ENCODE measurements at places on chromosomes 1 and 21.

DNA sequence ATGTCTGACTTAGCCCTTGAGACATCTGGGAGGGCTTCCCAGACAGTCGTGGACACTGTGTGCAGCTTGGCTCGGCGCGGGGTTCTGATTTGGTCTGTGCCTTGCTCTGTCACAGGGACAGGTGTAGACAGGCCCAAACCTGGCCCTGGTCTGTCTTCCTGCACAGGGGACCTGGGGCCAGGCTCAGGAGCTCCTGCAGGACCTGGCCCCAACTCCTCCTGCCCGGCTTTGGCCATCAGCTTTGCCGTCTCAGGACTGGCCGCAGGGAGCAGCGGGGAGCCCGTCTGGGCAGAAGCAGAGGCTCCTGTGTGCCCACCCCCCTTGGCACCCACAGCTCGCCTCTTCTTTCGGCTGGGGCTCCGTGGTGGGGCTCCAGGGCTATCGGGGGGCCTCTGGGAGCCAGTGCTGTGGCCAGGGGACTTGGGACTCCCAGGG is 1.7 kb downstream of the PERM1 start:
- H3K4me1 ChIP-seq, result no peaks in the 10 kb centered on the region
- no peak overlapping the region for H3K4me3 ChIP-seq
- H3K36me3 ChIP-seq, result no peaks in the 10 kb centered on the region
- DNase-seq, result no peak

- H3K36me3 ChIP-seq, result no peaks in the 10 kb centered on the region
- no peak for DNase-seq
- H3K27me3 ChIP-seq, result no peaks in the 10 kb centered on the region
- no peaks in the 10 kb centered on the region for H3K4me1 ChIP-seq
Measured at GRCh38 chr1:221454096-221454495, 287.8 kb downstream of the DUSP10 start.

DNA sequence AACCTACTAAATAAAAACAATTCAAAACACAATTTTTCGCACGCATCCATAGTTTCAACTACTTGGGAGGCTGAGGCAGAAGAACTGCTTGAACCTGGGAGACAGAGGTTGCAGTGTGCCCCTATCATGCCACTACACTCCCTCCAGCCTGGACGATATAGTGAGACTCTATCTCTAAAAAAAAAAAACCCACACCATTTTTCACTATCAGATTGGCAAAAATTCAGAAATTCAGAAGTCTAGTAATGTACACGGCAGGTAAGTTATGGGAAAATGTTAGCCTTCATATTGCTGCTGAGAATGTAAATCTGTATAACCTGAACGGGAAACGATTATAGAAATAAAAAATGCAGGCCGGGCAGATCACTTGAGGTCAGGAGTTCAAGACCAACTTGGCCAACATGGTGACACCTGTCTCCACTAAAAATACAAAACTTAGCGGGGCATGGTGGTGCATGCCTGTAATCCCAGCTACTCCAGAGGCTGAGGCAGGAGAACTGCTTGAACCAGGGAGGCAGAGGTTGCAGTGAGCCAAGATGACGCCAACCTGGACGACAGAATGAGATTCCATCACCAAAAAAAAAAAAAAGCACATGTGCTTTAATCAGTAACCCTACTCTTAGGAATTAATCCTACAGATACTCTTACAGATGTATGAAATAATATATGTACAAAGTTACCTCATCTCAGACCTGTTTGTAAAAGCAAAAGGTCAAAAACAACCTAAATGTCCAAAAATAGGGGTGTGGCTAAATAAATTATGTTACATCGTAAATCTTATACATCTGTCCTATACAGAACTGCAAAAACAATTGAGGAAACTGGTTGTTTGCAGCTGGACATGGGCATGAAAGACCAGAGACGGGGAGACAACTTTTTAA is 37.9 kb downstream of the ARID4B start:
- DNase-seq, result no peak
- H3K27ac ChIP-seq, result no peak overlapping the region
- no peaks in the 10 kb centered on the region for H3K4me1 ChIP-seq
- H3K27me3 ChIP-seq, result no peaks in the 10 kb centered on the region
- no peaks in the 10 kb centered on the region for H3K36me3 ChIP-seq

- no peaks in the 10 kb centered on the region for H3K4me1 ChIP-seq
- no peak overlapping the region for H3K27ac ChIP-seq
- peak; percentile 22 for DNase-seq
- no peaks in the 10 kb centered on the region for H3K27me3 ChIP-seq
- no peaks in the 10 kb centered on the region for H3K36me3 ChIP-seq
Measured at GRCh38 chr1:52520148-52520547, 32.7 kb downstream of the TUT4 start.

GRCh38 chr1:227889863-227890405 is 57.8 kb downstream of the WNT9A start:
- DNase-seq, result no peak
- H3K27ac ChIP-seq, result no peak overlapping the region
- H3K4me1 ChIP-seq, result peaks cover 2% of the 10 kb centered on the region
- H3K36me3 ChIP-seq, result no peaks in the 10 kb centered on the region
- H3K27me3 ChIP-seq, result no peaks in the 10 kb centered on the region

DNA sequence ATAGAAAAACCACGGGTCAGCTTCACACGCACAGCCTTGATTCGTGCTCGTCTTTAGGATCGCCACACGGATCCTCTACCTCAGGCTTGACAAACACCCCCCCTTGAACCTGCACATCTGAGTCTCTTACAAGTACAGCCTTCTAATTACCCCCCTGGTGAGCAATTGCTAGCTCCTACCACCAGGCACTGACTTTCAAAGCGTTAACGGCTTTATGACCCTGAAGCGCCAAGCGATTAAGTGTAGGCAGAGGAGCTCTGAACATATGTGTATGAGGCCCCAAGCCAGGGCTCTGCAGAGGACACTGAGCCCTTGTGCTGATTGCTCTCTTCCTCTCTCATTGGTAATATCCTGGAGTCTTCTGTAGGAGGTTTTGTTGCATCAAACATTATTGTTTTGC is 55.7 kb upstream of the EPHA8 start:
- DNase-seq, result no peak
- H3K27ac ChIP-seq, result no peak overlapping the region
- no peaks in the 10 kb centered on the region for H3K27me3 ChIP-seq
- no peaks in the 10 kb centered on the region for H3K4me1 ChIP-seq
- no peak overlapping the region for H3K4me3 ChIP-seq

GRCh38 chr21:38913120-38913892 is 107.6 kb downstream of the ETS2 start:
- peaks cover 4% of the 10 kb centered on the region for H3K27me3 ChIP-seq
- peak; percentile 76 for DNase-seq
- no peaks in the 10 kb centered on the region for H3K36me3 ChIP-seq
- H3K4me3 ChIP-seq, result peak overlapping the region; percentile 35
- H3K27ac ChIP-seq, result peak overlapping the region; percentile 43
- H3K4me1 ChIP-seq, result peaks cover 10% of the 10 kb centered on the region

GRCh38 chr1:19283891-19284290 is 4.7 kb downstream of the AKR7A3 start:
- peaks cover 2% of the 10 kb centered on the region for H3K4me1 ChIP-seq
- no peak overlapping the region for H3K27ac ChIP-seq
- no peak for DNase-seq
- H3K36me3 ChIP-seq, result no peaks in the 10 kb centered on the region

- H3K4me3 ChIP-seq, result no peak overlapping the region
- no peaks in the 10 kb centered on the region for H3K36me3 ChIP-seq
- H3K27me3 ChIP-seq, result no peaks in the 10 kb centered on the region
- H3K27ac ChIP-seq, result no peak overlapping the region
- DNase-seq, result peak; percentile 9
- no peaks in the 10 kb centered on the region for H3K4me1 ChIP-seq
Measured at GRCh38 chr1:228937851-228938536, 202.7 kb downstream of the RHOU start.

GRCh38 chr1:189550498-189550897 is 927.2 kb downstream of the BRINP3 start:
- no peak overlapping the region for H3K27ac ChIP-seq
- H3K4me3 ChIP-seq, result no peak overlapping the region
- no peaks in the 10 kb centered on the region for H3K27me3 ChIP-seq
- no peaks in the 10 kb centered on the region for H3K36me3 ChIP-seq

GRCh38 chr1:87348341-87349019 is 19.8 kb downstream of the LMO4 start:
- no peak overlapping the region for H3K4me3 ChIP-seq
- no peak overlapping the region for H3K27ac ChIP-seq
- peaks cover 2% of the 10 kb centered on the region for H3K36me3 ChIP-seq
- DNase-seq, result no peak

- H3K4me1 ChIP-seq, result no peaks in the 10 kb centered on the region
- H3K4me3 ChIP-seq, result no peak overlapping the region
- no peaks in the 10 kb centered on the region for H3K36me3 ChIP-seq
- no peak for DNase-seq
- H3K27ac ChIP-seq, result no peak overlapping the region
Measured at GRCh38 chr1:64727861-64728260, 17.0 kb upstream of the RAVER2 start.

GRCh38 chr1:39617488-39618049 is 21.9 kb downstream of the HEYL start:
- peaks cover 2% of the 10 kb centered on the region for H3K27me3 ChIP-seq
- no peak overlapping the region for H3K27ac ChIP-seq
- no peaks in the 10 kb centered on the region for H3K4me1 ChIP-seq

- no peaks in the 10 kb centered on the region for H3K27me3 ChIP-seq
- DNase-seq, result peak; percentile 45
- H3K36me3 ChIP-seq, result no peaks in the 10 kb centered on the region
- H3K4me3 ChIP-seq, result no peak overlapping the region
- peaks cover 5% of the 10 kb centered on the region for H3K4me1 ChIP-seq
- no peak overlapping the region for H3K27ac ChIP-seq
Measured at GRCh38 chr1:41666981-41667631, 182.6 kb upstream of the EDN2 start.

GRCh38 chr1:20358761-20359263 is 68.1 kb downstream of the VWA5B1 start:
- peak; percentile 95 for DNase-seq
- H3K4me1 ChIP-seq, result peaks cover 13% of the 10 kb centered on the region
- H3K27ac ChIP-seq, result no peak overlapping the region
- H3K4me3 ChIP-seq, result no peak overlapping the region
- peaks cover 14% of the 10 kb centered on the region for H3K27me3 ChIP-seq

GRCh38 chr1:53134961-53135734 is 7.3 kb downstream of the SLC1A7 start:
- no peaks in the 10 kb centered on the region for H3K27me3 ChIP-seq
- H3K4me1 ChIP-seq, result peaks cover 15% of the 10 kb centered on the region
- peak overlapping the region; percentile 98 for H3K27ac ChIP-seq
- H3K36me3 ChIP-seq, result no peaks in the 10 kb centered on the region

- no peaks in the 10 kb centered on the region for H3K27me3 ChIP-seq
- peak; percentile 82 for DNase-seq
- H3K27ac ChIP-seq, result no peak overlapping the region
- no peak overlapping the region for H3K4me3 ChIP-seq
- peaks cover 2% of the 10 kb centered on the region for H3K36me3 ChIP-seq
- H3K4me1 ChIP-seq, result no peaks in the 10 kb centered on the region
Measured at GRCh38 chr1:112998592-112999235, 42.7 kb upstream of the SLC16A1 start.

DNA sequence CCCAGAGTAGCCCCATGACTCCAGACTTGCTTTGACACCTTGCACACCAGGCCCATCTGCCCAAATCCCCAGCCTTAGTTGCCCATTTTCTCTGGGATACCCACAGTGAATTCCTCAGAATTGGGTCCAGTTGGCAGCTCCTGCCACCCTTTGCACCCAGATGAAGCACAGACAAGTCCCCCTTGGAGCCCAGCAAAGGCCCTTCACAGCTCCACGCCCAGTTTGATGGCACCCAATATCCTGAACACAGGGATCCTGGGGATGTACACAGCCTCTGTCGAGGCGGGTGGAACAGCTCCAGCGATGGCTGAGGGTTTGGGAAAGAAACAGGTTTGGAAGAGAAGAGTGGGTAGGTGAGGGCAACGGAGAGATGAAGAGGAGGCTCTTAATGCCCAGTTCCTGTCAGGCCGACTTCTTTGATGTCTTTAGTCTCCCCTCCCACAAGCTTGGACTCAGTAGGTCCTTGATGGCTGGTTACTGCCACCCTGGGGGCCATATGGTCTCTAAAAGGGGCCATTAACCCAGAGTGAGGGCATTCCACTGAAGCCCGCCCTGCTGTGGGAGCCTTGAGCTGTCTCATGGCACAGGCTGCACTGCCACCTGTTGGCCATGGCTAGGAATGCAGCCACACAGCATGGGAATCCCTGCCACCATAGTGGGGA is 21.7 kb downstream of the TMEM53 start:
- no peak overlapping the region for H3K4me3 ChIP-seq
- H3K36me3 ChIP-seq, result peaks cover 19% of the 10 kb centered on the region
- H3K27ac ChIP-seq, result no peak overlapping the region
- no peaks in the 10 kb centered on the region for H3K27me3 ChIP-seq
- H3K4me1 ChIP-seq, result no peaks in the 10 kb centered on the region

DNA sequence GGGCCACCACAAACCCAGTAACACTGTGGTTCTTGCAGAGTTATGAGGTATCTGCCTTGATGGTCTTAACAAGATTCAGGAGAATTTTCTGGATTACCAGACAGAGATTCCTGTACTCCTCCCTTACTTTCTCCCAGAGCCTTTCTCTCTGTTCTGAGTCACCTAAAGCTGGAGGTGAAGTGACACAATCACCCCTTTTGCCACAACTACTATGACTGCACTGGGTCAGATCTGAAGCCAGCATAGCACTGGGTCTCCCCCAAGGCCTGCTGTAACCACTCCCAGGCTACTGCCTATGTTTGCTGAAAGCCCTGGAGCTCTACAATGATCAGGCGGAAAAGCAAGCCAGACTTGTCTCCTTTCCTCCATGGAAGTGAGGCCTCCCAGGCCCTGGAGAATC is 156.7 kb upstream of the NEGR1 start:
- no peaks in the 10 kb centered on the region for H3K27me3 ChIP-seq
- peaks cover 2% of the 10 kb centered on the region for H3K4me1 ChIP-seq
- no peak overlapping the region for H3K27ac ChIP-seq

- H3K4me3 ChIP-seq, result no peak overlapping the region
- H3K27ac ChIP-seq, result no peak overlapping the region
- no peaks in the 10 kb centered on the region for H3K36me3 ChIP-seq
- no peak for DNase-seq
Measured at GRCh38 chr1:18670121-18670867, 39.6 kb downstream of the PAX7 start.

- H3K4me3 ChIP-seq, result no peak overlapping the region
- H3K27ac ChIP-seq, result no peak overlapping the region
- no peaks in the 10 kb centered on the region for H3K36me3 ChIP-seq
- DNase-seq, result no peak
- H3K4me1 ChIP-seq, result no peaks in the 10 kb centered on the region
Measured at GRCh38 chr1:118660769-118661168, 327.4 kb downstream of the TBX15 start.

- H3K4me3 ChIP-seq, result no peak overlapping the region
- no peak overlapping the region for H3K27ac ChIP-seq
- peak; percentile 42 for DNase-seq
- peaks cover 4% of the 10 kb centered on the region for H3K36me3 ChIP-seq
- H3K4me1 ChIP-seq, result peaks cover 2% of the 10 kb centered on the region
- H3K27me3 ChIP-seq, result no peaks in the 10 kb centered on the region
Measured at GRCh38 chr1:7808253-7808844, 24.3 kb downstream of the PER3 start.
